Activated T-cell treated with anti-CD3 and anti-CD28 coated beads for 24 hours (primary cell): ENCODE measurements at places on chromosomes 2 and 18.

GRCh38 chr18:51614033-51614432 is 416.6 kb upstream of the MEX3C start:
- DNase-seq, result no peak

DNA sequence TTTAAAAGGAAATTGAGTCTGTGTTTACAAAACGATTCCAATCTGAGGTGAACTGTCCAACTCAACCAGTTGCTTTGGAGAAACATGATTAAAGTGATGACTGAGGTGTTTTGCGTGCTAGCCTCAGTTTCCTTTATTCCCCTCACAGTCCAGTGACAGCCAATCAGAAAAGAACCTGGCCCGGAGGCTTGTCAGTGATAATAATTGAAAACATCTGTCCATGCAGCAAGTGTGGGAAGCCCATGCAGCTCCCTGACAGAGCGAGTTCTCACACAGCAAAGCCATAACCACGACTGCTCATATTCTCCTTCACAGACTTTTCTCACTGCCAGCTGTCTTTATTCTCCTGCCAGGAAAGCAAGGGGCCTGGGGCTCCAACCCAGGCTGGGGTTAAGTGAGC is 613.4 kb downstream of the ARHGAP15 start:
- DNase-seq, result no peak

- DNase-seq, result no peak
These were observed 477.8 kb downstream of the EIPR1 start for GRCh38 chr2:2899826-2900225.

- DNase-seq, result no peak
These were observed 27.7 kb upstream of the STRN start for GRCh38 chr2:36993841-36994620.

DNA sequence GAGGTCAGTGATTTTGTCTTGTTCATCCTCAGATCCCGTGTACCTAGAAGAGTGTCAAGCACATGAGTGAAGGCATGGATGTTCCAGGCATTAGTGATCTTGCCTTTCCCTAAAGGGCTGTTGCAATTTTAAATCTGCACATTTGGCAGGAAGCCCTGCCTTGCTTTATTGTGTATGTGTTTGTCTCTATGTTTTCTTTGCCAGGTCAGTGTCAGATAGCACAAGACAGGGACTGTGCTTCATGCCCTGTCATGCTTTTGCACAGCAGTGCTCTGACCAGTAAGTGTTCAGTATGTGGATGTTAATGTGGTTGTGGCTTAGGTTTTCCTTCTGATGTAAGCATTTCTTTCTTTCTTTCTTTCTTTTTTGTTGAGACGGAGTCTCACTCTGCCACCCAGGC is 131.5 kb downstream of the RGPD3 start:
- DNase-seq, result no peak

DNA sequence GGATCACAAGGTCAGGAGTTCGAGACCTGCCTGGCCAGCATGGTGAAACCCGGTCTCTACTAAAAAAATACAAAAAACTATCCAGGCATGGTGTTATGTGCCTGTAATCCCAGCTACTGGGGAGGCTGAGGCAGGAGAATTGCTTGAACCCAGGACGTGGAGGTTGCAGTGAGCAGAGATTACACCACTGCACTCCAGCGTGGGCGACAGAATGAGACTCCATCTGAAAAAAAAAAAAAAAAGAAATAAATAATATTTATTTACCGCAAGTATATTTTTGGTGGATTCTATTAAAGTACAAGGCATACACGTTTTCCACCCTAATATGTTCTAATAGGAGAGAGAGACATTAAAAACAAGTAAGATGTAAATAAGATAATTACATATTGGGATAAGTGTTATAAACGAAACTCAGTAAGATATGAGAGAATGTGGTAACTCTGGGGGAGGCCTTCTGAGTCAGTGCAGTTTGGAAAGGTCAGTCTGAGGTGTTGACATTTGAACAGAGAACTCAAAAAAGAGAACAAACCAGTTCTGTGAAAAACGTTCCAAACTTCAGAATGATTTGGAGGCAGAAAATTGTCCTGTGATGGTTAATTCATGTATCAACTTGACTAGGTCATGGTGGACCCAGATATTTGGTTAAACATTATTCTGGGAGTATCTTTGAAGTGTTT is 8.8 kb upstream of the POLI start:
- DNase-seq, result no peak

- no peak for DNase-seq
These were observed 151.8 kb upstream of the SERPINE2 start for GRCh38 chr2:224190936-224191270.

DNA sequence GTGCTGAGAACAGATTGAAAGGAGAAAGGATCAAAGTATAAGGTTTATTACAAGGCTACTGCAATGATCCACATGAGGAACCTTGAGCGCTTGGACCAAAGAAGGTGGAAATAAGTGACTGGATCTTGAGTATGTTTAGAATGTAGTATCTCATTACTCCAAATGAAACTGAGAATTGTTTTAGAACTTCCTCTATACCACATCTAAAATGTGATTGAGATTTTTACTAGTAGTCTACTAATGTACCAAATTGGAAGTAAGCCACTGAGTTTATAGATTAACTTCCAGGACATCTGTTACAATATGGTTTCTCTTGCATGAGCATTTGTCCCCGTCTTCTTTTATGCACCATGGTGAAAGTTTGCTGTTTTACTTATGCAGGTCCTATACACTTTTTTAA is 300.5 kb downstream of the SUCLG1 start:
- DNase-seq, result no peak

- no peak for DNase-seq
These were observed 118.9 kb downstream of the TMEM182 start for GRCh38 chr2:102880731-102881130.

- no peak for DNase-seq
These were observed 28.0 kb downstream of the CERKL start for GRCh38 chr2:181628590-181629585.

DNA sequence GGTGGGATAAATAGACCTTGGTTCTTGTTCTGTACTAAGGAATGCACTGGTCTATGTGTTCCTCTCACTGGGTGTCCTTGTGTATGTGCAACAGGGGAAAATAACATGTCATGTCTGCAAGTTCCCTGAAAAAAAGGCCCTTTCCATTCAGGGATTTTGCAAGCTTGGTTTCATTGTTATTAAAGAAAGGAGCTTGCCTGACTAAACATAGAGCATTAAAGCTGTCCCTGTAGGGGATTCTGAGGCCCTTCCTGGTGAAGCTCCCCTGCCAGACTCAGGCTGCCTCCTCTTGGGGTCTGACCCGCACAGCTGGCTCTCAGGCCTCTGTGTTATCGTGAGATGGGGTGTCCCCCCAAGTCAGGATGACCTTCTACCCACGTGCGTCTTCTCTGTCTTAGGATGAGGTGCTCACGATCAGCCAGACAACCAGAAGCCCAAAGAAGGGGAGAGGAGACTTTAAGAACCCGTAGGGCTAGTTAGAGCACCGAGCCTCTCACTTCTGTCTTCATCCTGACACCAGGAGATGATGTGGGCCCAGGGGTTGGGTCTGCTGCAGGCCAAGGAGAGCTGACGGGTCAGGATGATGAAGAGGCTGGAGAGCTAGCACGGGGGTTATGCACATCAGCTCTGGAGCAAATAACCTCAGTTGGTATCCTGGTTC is 21.2 kb downstream of the CAPG start:
- no peak for DNase-seq

DNA sequence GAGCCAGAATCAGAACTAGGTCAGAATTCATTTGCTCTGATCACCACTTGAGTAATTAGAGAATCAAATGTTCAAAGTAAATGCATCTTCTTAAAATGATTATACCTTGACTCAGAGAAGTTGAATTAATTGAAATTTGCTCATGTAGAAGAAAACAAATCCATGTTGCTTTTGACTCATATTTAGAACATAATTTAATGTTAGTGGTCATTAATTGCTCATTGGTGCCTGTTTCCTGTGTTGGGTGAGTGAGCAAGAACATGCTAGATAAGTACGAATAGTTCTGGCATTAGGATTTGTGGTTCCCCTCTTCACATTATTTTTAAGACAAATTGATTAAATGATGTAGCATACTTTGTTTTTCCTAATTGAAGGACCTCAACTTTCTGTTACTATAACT is 19.0 kb downstream of the ACVR2A start:
- no peak for DNase-seq

DNA sequence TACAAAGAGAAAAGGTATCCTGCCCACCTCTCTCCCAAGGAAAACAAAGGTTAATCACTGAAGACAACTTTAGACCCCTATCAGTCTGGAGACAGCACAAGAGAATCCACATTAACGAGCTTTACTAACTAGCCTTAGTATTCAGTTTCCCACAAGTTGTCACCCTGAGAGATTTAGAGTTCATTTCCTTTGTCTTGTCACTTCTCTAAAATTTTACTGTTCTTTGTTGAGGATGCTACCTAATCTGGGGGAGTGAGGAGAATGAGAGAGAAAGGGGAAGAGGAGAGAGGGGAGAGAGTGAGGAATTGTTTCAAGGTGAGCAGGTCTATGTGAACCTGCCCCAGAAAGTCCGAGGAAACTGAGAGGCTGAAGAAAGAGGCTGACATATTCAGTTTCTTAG is 28.4 kb downstream of the C2orf76 start:
- no peak for DNase-seq

DNA sequence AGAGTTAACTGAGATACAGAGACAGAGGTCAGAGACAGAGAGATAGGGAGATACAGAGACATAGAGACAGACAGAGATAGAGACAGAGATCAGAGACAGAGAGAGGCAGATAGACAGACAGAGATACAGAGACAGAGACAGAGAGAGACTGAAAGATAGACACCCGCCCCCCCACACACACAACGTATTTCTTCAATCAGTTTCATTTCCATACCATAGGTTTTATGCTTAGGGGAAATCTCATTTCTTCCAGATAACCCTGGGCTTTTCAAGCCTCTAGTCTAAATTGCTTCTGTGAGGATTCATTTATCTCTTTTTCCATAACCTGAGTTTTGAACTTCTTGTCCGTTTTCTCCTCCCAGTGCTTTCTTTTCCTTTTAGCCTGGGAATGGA is 94.6 kb downstream of the CD8B2 start:
- DNase-seq, result no peak

- no peak for DNase-seq
These were observed 30.6 kb downstream of the IGFBP2 start for GRCh38 chr2:216663846-216664245.

DNA sequence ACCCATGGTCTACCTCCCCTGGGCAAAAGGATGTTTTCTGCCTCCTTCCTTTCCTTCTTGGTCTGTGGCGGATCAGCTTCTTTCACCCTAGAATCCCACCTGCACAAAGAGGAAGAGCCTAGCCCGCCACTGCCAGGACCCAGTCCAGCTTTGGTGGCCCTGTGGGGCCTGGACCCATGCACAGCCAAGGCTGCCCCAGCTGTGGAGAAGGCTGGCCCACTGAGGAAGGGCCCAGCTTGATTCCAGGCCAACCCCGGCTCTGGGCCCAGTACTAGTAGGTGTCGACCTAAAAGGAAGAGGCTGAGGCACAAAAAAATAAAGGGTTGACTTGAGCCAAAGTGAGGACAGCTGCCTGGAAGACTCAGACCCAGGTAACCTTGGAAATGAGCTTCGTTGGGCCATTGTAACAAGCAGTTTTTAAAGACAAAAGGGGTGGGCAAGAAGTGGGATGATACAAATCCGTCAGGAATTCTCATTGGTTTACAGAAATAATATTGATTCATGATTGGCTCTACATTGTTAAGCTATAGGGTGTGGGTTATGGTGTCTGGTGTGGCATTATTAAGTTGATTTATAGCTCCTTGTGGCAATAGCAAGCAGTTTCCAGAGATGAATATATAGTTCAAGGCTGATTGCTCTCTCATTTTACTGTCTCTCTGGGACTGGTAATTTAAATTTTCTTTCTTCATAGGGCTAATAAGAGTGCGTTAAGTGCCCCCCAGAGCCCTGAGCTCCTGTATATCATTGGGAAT is 29.8 kb upstream of the MAL start:
- no peak for DNase-seq
